Heart right ventricle (tissue), 16 donors: ENCODE measurements at places on chromosomes 7 and 10.
A peak's percentile ranks its signal among the peaks of the same experiment; 100 is the strongest.

DNA sequence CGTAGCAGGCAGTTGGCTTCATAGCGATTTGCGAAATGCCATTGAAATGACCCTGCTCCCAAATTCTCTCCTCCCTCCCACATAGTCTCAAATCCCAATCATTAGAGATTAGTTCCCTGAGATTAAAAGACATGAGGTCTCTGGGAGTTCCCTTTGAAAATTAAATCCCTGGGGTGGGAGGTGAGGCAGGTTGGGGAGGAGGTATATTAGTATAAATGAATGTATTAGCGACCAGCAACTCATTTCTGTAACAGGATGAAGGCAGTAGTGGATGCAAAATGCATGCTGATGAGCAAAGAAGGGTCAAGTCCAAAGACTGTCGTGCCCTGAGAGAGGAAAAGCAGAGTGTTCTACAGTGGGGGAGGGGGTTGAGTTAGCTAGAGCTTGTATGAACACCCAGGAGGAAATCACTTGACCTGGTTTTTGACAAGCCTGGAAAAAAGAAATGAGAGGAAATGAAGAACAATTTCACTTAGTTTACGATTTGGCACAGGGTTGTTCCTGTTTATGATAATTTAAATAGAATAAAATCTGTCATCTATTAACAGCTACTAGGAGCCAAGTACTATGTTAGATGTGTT lies 79.6 kb upstream of the MTPN start:
- no peak for DNase-seq

GRCh38 chr7:24926623-24927524 lies 53.1 kb downstream of the OSBPL3 start:
- no peak for DNase-seq

DNA sequence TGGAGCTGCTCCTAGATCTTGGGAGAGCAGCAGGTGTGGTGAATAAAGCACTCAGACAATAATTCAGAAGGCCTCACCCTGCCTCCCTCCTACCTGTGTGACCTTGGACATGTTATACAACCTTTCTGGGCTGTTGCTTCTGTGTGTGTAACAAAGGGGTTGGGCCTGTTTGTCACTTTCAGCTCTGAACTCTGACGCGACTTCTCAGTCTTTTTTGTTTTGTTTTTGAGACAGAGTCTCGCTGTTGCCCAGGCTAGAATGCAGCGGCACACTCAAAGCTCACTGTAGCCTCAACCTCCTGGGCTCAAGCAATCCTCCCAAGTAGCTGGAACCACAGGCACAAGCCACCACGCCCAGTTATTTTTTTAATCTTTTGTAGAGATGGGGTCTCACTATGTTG lies 89.3 kb downstream of the DNMBP start:
- no peak for DNase-seq

- DNase-seq, result no peak
These were observed 46.2 kb downstream of the SMNDC1 start for GRCh38 chr10:110258542-110258941.

DNA sequence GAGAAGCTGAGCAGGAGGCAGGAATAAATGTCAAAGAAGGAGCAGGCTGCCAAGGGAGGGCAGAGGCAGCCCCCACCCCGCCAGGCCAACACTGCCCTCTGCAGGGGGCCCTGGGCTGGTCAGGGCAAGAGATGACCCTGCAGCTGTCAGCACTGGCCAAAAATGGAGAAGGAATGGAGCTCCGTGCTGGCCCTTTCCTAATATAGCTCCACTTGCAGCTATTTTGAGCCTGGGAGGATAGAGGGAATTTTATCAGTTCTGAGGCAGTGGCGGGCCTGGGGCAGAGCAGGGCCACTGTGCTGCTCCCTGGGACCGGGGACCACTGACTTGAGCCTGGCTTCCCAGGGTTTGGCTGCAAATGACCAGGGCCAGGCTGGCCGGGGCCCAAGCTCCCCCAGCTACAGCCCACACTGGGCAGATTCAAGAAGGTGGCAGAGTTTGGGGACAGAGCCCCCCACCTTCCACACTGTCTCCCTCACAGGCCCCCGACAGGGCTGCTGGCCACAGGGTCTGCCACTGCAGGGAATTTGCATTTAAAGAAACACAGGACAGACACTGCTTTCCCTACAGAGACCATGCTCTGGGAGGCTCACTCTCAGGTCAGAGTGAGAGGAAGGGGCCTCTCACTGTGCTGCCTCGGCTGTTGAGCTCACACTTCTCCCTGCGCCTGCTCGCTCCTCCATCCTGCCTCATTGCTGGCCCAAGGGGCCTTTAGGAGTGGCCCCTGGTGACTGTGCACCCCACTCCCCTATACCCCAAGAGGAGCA lies 16.2 kb downstream of the LDB3 start:
- DNase-seq, result peak; percentile 80

DNA sequence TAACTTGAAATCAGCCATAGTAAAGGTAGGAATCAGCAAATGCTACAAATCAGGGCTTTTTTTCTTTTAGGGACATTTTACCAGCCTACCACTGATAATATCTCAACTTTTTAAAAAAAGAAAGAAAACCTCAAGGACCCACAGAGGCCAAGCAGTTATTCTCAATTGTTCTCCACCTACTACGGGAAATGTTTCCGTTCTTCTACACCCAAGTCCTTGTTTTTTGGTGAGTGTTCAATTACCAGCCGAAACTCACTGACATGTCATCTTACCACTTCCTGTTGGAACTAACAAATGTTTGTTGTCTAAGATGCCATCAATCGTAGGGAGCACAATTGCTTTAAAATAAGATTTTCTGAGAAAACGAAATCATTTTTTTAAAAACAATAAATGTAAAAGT lies 50.2 kb upstream of the CDK1 start:
- DNase-seq, result no peak

GRCh38 chr7:7662527-7662926 lies 22.0 kb downstream of the UMAD1 start:
- DNase-seq, result no peak
